ENCODE measurements at places on chromosomes 6 and 20.

DNA sequence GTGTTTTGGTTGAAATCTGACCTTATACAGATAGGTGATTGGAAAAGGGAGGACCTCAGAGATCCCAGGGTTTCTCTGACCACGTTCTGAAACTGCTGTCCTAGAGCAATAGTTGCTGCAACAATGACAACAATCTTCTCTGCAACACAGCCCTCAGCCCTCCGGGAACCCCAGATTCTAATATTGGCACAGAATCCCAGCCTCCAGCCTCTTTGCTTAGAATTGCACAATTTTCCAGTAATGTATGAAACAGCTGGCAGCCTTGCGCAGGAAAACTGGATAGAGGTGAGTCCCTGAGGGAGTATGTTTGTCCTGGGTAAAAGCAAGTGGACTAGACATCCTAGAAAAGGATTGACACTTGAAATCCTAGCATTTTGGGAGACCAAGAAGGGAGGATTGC lies 30.4 kb upstream of the PNRC1 start:
- DNase-seq, result no peak

DNA sequence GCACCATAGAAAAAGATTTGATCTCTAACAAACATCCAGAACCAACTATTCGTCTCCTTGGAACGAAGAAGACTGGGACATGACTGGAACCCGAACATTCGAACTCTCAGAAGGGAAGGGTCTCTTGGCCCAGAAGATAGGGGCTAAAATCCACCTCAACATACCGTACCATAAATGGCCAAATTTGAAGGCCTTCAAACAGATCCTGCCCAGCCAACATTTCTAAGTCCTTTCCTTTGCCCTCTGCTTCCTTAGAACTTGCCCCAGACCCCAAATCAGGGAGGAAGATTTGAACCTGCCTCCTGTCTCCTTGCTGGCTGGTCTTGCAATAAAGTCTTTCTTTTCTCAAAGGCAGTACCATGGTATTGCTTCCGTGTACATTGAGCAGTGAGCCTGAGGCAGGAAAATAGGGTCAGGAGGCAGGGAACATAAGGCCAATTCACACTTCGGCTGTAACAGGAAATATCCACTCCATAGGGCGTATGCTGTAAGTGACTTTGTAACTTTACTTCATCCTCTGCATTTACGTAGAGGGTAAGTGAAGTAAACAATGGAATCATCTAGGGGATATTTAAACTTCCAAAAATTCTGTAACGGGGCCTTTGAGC lies 1.8 kb upstream of the PXDC1 start:
- no peak for DNase-seq

DNA sequence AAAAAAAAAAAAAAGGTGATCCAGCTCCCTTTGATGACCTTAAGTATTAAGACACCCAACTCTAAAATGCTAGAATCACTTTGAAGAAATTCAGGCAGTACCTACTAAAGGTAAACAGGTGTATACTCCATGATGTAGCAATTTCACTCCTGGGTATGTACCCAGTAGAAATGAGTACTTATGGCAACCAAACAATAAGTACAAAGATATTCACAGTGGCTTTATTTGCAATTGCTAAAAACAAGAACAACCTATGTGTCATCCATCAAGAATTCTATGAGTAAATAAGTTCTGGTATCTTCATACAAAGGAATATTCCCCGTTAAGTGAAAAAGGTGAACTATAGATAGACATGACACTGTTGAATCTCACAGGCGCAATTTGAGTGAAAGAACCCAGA lies 29.4 kb downstream of the MDGA1 start:
- no peak for DNase-seq

GRCh38 chr6:144646093-144647056 lies 361.2 kb downstream of the UTRN start:
- no peak for DNase-seq

DNA sequence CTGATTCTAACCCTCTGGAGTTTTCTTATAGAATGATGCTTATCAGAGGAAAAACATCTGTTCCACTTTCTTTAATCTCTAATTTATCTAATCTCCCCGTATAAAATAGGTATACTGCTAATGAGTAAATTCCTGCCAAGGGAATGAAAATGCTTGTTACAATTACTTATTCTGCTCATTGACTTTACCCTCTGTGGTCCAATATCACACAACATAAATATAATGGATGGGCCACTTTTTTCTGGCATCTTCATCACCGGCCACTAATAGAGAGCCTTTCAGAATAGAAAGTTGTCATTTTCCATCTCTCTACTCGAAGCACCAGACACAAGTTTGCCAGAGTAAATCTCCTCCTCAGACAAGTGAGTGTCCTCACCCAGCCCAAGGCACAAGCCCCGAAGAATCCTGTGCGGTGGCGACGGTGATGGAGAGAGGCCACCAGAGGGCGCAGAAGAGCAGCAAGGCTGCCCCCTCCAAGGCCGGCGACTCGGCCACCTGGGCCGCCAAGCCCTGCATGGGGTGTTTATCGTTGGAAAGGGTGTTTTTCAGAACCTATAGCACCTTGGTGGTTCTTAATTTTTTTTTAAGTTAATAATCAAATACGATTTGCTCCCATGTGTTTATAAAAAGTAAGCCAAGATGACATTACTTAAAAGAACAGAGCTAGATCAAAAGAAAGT lies 212.9 kb upstream of the ARID1B start:
- peak; percentile 70 for DNase-seq

- DNase-seq, result no peak
These were observed 192.7 kb downstream of the ARHGAP18 start for GRCh38 chr6:129517288-129517687.

GRCh38 chr20:1818247-1818840 lies 76.9 kb upstream of the SIRPA start:
- no peak for DNase-seq

DNA sequence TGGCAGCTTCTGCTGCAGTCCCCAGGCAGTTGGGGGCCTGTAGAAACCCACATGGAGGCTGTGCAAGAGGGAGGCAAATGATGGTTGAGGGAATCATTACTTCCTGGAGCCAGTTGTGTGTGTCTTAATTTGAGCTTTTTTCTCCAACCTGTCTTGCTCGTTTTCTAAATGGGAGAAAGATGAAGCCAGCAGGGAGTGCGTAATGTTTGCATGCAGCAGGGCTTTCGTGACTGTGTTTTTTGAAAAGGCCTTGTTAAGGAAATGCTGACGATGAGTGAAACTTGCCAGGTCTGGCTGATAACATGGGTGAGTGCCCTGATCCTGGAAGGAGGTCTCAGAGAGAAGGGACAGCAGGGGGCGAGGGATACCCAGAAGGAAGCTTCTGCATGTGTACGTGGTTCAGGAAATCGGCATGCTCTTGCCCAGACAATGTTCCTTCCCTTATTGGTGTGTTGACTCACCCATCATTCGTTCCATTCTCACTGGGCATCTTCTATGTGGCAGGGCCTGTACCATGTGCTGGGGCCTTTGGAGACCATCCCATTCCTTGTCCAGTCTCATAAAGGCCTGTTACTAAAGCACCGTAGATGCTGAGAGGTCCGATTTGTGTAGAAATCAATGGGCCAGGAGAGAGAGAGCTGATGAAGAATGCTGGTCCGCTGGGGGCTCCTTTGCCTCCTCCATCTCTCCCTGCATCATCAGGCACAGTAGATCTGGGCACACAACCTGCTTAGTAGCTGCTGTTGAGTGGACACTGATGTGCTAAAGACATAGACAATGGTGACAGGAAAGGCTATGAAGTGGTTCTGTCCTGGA lies 27.4 kb downstream of the GLP1R start:
- DNase-seq, result no peak

DNA sequence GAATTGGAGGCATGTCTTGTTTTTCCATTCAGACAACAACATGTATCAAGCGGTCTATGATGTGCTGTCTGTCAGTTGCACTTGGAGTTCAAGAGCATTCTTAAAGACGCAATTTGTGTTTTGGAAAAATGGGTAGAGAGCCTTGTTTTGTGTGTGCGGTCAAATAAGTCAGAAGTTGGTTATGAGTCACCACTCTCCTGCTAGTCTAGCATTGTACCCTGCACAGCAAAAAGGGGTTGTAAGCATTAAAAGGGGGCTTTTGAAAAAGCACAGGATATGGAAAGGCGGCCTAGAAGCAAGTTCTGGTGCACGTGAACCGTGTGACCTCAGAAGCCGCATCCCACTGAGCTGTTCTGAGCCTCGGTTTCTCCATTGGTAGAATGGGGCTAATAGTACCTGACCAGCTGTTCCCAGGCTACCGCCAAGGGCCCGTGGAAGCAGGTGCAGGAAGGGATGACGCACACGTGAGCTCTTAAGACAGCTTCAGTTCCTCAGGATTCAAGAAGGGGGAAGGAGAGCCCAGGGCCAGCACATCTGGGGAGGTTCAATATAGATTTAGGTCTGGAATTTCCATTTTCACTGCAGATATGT lies 61.6 kb upstream of the SNX9 start:
- DNase-seq, result peak; percentile 55

- DNase-seq, result peak; percentile 19
These were observed 2.7 kb upstream of the MYT1 start for GRCh38 chr20:64161356-64162238.

- DNase-seq, result no peak
These were observed 102.6 kb downstream of the CD109 start for GRCh38 chr6:73798592-73798991.

GRCh38 chr20:40887105-40887504 lies 141.5 kb upstream of the TOP1 start:
- DNase-seq, result no peak

DNA sequence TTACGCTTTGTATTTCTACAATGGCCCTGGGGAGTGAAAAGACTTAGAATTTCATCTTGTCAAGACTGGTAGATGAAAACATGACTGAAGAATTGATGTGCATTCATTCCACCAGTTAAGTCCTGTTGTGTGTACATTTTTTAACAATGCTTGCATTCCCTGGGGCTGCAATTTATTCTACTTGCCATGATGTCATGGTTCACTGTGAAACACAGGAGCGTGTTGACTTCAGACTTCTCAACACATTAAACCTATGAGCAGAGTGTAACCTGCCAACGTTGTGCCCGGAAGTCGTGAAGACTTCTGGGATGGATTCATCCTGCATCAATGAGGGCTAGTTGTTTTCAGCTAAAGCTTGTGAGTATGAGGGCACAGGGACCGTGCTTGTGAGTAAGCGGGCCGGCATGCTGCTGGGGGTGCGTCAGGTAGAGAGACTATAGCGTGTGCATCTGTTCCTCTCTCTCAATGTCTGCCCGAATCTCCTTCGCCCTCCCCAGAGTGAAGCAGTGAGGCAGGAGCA lies 26.3 kb upstream of the RIMS4 start:
- DNase-seq, result no peak

- DNase-seq, result no peak
These were observed 35.8 kb downstream of the HLA-DMB start for GRCh38 chr6:32905078-32905477.

DNA sequence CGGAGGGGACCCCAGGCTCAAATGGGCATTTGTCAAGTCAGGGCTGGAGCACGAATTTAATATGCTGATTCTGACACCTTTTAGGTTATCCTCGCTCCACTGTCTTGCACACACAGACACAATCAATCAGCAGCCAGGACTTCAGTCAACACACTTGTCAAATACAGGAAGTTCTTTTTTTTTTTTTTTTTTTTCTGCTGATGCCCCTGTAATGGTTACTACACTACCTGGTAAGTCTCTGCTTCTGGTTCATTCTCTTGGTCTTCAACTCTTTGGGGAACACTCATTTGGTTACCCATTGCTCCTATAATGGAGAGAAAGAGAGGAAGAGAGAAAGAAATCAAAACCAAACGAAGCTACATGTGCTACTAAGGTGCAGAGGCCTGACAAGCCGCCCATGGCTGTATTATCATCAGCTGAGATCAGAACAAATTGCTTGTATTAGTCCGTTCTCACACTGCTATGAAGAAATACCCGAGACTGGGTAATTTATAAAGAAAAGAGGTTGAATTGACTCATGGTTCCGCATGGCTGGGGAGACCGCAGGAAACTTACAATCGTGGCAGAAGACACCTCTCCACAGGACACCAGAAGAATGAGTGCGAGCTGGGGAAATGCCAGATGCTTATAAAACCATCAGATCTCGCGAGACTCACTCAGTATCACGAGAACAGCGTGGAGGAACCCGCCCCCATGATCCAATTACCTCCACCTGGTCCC lies 11.8 kb downstream of the BCAS1 start:
- no peak for DNase-seq

DNA sequence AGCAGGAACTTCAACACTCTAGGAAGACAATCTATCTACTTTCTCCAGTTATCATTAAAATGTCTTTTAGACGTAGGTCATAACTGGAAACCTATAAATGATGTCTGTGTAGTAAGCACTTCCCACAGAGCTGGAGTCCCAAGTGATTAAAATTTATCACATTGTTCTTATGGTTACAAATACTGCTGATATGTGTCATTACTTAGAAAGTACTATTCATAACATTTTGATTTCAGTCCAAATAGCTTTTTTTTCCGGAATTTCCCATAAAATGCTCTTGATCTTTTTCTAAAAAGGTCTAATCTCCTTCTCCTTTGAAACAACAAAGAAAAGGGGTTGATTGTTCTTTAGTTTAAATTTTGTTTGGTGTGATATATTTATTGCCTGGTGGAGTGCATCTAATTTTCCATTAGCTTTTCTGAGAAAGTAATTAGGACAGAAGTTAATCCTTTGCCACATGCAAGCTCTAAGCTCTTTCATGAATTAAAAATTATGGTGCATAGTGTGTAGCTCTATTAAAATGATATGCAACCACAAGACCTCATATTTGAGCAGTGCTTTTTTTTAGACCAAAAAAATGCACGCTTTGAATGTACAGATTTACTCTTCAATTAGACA lies 132.7 kb upstream of the TCF21 start:
- DNase-seq, result no peak

DNA sequence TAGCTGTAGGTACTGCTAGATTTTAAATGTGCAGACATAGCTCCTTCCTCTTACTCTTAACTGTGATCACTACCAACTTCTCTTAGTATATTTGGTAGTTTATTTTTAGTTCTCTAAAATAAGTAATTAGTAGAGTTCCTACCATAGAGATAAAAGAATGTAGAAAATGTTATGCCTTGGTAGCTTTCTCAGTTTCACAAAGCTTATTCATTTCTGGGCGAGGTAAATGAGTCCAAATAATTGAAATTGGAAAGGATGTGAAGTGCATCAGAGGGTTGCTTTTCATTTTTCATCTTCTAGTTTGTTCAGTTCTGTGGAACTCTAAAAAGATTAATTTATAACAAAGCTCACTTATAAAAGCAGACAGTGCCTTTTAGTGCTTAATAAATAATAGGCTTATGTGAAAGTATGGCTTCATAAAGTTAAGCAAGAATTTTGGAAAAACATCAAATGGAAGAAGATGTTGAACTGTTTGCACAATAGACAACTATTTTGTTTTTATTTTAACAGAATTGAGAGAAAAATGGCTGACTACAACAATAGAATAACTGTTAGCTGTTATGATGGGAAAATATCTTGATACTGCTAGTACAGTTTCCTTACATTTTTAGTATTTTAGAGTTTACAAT lies 303.7 kb downstream of the UTRN start:
- DNase-seq, result no peak

DNA sequence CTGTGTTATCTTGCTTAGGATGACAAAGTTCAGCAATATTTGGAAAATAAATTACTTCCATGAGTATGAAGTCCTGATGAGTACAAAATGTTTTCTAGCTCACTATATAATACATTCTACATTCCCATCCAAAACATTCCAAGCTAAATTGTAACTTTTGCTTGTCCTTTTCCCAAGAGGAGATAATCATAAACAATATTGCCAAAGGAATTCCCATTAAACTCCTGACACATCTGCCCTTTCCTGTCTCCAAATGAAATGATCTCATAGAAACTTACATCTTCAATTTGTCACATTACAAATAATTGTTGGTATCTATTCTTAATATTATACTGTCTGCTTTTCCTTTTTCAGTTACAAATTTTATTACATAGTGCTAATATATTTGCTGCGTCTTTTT lies 20.4 kb upstream of the SENP6 start:
- no peak for DNase-seq

GRCh38 chr6:19159089-19159488 lies 678.1 kb upstream of the ID4 start:
- no peak for DNase-seq
